ENCODE measurements at places on chromosomes 12 and 14.

DNA sequence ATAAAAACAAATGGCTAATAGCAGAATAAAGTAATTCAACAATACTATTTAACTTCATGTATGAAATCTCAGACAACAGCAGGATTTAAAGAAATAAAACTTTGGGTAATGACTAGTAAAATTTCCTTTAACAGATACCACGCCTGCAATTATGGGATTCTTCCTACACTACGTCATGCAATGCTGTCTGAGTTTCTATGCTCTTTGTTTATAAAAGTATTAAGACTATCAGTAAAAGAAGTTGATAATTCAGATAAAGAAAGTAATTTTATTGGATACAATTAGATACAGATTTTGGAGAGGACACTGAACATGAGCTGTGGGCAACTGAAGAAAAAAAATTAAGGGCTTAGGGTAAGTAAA, 308.4 kb upstream of the LRFN5 start:
- no peak for DNase-seq

GRCh38 chr12:92140896-92141536, 4.6 kb downstream of the BTG1 start:
- no peak for DNase-seq

- DNase-seq = no peak
Measured at GRCh38 chr12:69533844-69534243, 51.4 kb upstream of the CCT2 start.

DNA sequence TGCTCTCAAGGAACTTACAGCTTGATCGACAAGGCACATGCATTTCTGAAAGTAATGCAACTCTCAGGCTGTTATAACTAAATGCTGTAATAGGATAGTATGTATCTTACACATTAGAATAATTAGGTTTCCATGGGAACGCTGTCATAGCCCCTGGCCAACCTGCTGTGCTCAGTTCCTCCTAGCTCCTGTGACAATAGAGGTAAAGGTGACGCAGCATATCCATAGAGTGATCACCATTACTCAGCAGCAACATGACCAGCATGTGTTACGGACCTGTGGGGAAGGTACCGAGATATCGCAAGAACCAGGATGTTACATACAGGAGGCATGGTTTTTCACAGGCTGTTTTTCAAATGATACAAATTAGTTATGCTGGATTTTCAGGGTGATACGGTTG, 150.7 kb downstream of the CAND1 start:
- no peak for DNase-seq

DNA sequence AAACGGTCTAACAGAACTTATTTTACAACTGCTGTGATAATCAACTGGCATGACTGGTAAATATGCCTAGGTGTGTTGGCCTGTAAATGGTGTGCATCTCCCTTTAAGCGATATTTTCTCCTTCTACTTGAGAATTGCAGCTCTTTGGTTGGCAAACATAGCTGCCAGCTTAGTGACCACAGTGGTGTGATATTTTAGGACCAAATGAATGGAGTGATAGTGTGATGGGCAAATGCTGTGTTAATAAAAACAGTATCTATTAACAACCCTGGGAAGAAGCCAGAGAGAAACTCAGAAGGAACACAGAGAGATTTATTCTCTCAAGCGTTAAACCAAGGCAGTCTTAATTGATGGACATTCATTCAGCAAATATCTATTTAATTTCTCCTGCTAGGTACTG, 278.4 kb downstream of the AACS start:
- DNase-seq = no peak

DNA sequence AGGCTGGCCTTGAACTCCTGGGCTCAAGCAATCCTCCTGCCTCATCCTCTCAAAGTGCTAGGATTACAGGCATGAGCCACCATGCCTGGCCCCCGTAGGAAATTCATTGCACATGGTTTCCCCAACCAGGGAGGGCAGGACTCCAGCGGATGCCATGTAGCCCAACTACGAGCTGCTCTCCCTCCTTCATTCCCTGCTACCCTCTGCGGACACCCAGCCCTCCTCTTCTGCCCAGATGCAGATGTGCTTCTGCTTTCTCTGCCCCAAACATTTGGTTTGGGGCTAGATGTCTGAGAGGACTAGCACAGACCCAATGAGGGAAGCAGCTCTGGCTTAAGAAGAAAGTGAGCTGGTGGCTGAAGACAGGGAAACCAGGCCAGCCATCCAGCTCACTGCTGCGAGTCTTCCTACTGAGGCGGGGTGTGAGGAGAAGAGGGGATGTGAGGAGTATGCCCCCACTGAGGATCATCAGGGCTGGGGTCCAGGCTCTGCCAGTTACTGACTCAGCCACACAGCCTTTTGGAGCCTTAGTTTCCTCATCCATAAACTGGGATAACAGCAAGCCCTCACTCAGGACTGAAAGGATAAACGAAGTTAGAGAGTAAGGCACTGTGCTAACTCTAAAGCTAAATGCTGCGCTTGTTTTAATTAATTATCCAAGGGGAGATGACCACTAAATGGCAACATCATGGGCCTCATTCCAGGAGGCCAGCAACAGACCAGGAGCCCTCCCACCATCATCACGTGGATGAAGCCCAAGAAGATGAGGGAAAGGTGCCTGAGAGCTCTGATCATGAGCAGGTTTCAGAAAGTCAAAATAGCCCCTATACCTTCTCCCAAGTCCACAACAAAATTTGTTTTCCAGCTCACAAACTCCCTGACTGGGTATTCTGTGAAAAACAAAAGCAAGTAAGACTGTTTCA, 10.9 kb downstream of the CTDSP2 start:
- no peak for DNase-seq

DNA sequence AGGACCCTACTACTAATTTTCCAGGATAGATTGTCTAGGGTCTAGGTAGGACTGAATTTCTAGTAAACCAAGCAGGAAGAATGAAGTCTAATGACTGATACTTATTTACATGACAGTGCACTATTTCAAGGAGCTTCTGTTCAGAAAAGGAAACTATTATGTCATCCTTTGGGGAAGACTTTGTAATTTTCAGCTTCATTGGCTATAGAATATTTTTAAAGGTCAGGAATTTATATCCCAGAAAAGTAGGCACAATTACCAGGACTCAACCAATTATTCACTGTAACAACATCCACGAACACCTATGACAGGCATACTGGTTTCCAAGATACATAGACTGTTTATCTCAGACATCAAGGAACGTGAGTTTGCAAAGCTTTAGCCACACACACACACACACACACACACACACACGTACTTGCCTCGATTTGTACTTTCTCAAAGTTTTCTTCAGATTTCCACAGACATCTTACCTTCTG, 23.2 kb downstream of the OR6S1 start:
- no peak for DNase-seq
